ENCODE measurements at places on chromosomes 3 and 15. TPM values are rescaled to one million over a fixed set of nuclear protein-coding genes. Genes with fewer than 3 reads are reported as not detected.

EBLN2 gene
- 5.2 TPM for total RNA-seq

GOLGA6L7 gene
- not detected for total RNA-seq

GP5 gene
- 0.37 TPM for total RNA-seq

GRCh38 chr3:44584646-44585501, at the start of gene ZNF660:
Gene ZNF660, plus strand, starts transcription at chr3:44584964. Its CDS starts 9,230 bp downstream, at chr3:44594194.
- no peak within 1 kb of the TSS for H3K27ac ChIP-seq
- peaks cover 8% of the 10 kb centered on the region for H3K4me1 ChIP-seq
- peaks cover 39% of the 10 kb centered on the region for H3K27me3 ChIP-seq
- H3K36me3 ChIP-seq: peaks cover 10% of the 10 kb centered on the region

DNA sequence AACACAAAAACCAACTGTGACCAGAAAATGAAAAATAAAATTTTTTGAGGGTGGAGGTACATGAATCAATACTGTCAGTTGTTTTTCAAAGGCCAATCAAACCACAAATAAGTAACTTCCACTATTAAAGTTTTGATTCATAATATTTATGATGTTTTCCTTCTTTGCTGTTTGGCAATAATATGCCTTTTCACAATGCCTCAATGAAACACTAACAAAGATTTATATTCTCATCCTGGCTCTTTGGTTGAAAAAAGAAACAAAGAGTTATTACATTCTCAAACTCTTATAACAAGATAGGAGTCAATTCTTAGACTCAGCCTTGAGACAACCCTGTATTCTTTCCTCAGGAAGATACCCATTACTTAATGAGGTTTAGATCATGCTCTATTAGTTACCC, 63.1 kb downstream of the C3orf70 start:
- DNase-seq: no peak
- no peaks in the 10 kb centered on the region for H3K36me3 ChIP-seq
- H3K27ac ChIP-seq: no peak overlapping the region
- peaks cover 13% of the 10 kb centered on the region for H3K27me3 ChIP-seq
- no peak overlapping the region for H3K4me3 ChIP-seq

All from activated CD4-positive, alpha-beta T cell treated with anti-CD3 and anti-CD28 coated beads for 36 hours (primary cell).